ENCODE measurements at places on chromosomes 1 and 21. TPM values are rescaled to one million over a fixed set of nuclear protein-coding genes. Genes with fewer than 3 reads are reported as not detected.

WDR47 gene
- total RNA-seq, result 195 TPM

KRTCAP2 gene
- 60.2 TPM for total RNA-seq

ETNK2 gene
- total RNA-seq, result 69.9 TPM

OR2T29 gene
- 0.23 TPM for total RNA-seq

OR2M3 gene
- total RNA-seq, result 0.46 TPM

PDC gene
- total RNA-seq, result not detected

SLC5A9 gene
- total RNA-seq, result 0.46 TPM

TNFSF18 gene
- total RNA-seq, result 1.8 TPM

F5 gene
- total RNA-seq, result 0.92 TPM

HES2 gene
- not detected for total RNA-seq

FCRLA gene
- total RNA-seq, result not detected

LCE1D gene
- total RNA-seq, result not detected

GLMN gene
- 30.2 TPM for total RNA-seq

KCNK1 gene
- 7.4 TPM for total RNA-seq

TNNT2 gene
- total RNA-seq, result not detected

HSPG2 gene
- 6.0 TPM for total RNA-seq

S100A1 gene
- total RNA-seq, result 2.1 TPM

CELA2B gene
- not detected for total RNA-seq

RAP1GAP gene
- 47.1 TPM for total RNA-seq

VCAM1 gene
- 51.0 TPM for total RNA-seq

MPL gene
- total RNA-seq, result 0.23 TPM

SDF4 gene
- 30.4 TPM for total RNA-seq

LPAR3 gene
- 0.46 TPM for total RNA-seq

CRP gene
- total RNA-seq, result not detected
